ENCODE measurements at places on chromosomes 3 and 15. TPM values are rescaled to one million over a fixed set of nuclear protein-coding genes. Genes with fewer than 3 reads are reported as not detected.

Gene DLG1
- 18.2 TPM for total RNA-seq

Gene FYCO1
- total RNA-seq, result 5.6 TPM

Gene CSTA
- 0.75 TPM for total RNA-seq

Gene CNTN3
- total RNA-seq, result not detected

Gene TRH
- not detected for total RNA-seq
